ENCODE measurements at places on chromosomes 13 and 19.

- no peak for DNase-seq
Measured at GRCh38 chr19:4584670-4585460, 25.4 kb upstream of the SEMA6B start.

DNA sequence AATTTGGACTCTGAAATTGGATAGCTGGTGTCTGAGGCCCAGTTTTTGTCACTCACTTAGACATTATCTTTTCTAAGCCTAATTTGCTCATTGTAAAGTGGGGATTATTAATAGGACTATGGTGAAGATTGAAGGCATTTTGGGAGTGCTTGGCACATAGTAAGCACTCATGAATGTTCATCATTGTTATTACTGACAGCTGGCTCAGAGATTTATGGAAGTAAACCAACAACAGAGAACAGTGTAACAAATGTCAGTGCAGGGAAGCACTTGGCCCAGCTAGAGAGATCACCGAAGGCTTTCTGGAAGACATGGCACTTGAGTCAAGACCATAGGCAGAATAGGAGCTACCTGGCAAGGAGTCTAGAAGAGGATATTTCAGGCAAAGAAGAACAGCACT is 92.3 kb downstream of the RFC3 start:
- DNase-seq, result no peak

DNA sequence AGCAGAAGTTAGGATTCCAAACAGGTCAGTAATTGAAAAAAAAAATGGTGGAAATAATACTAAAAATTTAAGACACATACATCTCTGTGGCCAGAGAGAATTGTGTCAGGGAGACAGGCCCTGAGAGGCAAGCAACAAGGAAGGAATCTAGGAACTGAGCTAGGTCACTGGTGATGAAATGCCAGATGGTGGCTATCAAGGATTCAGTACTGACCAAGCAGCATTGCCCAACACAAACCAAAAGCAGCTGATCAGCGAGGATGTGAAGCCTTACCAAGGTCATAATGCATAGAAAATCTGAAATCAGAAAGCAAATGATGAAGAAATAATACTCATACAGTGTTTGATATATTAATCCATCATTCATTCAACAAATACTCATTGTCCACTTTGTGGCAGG is 905.0 kb downstream of the GPC5 start:
- DNase-seq, result no peak

DNA sequence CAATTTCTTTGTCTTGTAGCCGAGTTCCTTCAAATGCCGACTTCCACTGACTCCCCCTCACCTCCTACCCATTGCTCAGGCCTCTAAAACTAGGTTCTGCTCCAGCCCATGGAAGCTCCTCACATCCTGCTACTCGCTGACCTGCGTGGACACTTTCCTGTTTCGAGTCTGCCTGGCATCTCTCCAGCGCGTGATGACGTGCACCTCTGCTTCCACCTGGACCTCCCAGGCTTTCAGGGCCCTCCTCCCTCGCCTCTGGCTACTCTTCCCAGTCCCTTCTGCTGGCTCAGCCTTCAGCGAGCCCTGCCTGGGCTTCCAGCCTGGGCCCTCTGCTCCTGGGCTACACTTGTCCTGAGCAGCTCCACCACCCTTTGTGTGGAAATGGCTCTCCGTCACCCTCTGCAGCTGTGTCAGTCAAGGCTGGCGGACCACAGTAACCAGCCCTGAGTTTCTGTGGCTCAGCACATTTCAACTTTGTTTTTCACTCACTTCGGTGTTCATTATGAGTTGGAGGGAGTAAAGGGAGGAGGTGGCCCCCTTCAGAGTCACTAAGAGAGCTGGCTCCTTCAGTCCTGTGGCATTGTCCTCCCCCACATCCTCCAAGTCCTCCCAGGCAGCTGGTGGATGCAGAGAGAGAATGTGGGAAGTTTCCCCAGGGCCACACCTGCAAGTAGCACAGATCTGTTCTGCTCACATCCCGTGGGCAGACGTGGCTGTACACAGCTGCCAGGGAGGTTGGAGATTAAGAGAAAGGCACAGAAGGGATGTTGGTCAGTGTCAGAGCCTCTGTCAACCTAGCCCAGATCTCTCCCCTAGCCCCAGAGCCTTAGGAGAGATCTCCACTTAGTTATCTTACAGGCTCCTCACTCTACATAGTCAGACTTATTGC is 49.4 kb downstream of the SERP2 start:
- DNase-seq, result no peak

DNA sequence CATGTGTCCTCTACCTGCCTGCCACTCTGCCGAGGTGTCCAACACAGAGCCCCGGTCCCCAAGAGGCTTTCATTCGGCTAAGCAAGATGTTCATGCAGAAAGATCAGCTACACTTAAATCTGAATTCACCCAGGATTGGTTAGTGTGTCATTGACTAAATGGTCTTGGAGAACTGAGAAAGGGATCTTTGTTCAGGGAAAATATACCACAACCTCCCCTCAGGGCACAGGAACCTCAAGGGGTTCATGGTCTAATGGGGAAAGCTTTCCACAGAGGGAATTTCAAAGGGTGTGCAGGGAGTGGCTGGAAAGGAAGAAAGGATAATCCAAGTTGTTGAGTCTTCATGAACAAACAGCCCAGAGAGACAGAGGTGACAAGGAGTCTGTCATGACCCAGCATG is 14.4 kb upstream of the POP4 start:
- DNase-seq, result no peak

DNA sequence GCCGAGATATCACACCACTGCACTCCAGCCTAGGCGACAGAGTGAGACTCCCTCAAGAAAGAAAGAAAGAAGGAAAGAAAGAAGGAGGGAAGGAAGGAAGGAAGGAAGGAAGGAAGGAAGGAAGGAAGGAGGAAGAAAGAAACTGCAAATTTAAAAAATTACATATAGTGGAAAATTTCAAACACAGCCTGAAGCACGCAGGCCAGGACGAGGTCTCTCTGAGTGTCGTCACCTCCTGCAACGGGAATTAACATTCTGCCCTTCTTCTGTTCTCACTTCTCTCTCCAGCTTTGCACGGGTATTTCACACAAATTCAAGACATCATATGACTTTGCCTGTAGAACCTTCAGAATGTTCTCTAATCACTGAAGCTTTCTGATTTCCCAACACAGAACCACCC is 108.2 kb downstream of the GNG7 start:
- no peak for DNase-seq

GRCh38 chr19:33630880-33631608 is 9.3 kb downstream of the CHST8 start:
- DNase-seq, result no peak

DNA sequence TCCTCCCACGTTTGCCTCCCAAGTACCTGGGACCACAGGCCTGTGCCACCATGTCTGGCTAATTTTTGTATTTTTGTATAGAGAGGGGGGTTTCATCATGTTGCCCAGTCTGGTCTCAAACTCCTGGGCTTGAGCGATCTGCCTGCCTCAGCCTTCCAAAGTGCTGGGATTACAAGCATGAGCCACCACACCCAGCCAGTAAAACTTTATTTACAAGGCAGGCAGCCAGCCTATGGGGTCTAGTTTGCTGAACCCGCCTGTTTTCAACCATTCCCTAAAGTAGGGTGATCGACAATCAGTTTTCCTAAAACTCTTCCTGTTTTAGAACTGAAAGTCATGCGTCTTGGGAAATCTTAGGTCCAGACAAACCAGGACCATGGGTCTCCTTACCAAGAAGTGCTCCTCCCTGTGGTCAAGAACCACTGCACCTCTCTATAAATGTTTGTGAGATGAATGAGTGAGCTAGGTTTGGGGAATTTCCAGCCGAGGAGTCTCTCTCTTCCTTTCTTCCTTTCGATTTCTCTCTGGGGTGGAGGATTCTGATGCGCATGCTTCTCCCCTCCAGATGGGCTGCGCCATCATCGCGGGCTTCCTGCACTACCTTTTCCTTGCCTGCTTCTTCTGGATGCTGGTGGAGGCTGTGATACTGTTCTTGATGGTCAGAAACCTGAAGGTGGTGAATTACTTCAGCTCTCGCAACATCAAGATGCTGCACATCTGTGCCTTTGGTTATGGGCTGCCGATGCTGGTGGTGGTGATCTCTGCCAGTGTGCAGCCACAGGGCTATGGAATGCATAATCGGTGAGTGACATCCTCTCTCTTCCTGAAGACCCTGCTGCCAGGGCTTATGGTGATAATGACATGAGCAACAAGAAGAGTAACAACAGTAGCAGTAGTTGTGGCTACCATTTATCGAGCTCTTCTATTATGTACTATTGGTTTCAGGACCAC is 38.7 kb downstream of the ADGRE1 start:
- DNase-seq, result no peak

DNA sequence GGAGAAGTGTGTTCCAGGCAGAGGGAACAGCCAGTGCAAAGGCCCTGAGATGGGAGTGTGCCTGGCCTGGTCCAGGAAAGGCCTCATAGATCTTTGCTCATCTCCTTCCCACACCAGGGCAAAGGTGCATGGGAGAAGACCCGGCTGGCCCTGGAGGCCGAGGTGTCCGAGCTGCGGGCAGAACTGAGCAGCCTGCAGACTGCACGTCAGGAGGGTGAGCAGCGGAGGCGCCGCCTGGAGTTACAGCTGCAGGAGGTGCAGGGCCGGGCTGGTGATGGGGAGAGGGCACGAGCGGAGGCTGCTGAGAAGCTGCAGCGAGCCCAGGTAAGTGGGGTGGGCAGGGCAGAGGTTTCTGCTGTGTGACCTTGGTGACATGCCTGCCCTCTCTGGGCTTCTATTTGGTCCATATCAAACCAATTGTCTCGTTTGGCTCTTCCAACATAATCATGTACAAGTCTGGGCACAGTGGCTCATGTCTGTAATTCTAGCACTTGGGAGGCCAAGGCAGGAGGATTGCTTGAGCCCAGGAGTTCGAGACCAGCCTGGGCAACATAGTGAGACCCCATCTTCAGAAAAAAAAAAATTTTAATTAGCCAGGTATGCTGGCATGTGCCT is 51.1 kb downstream of the KCNC3 start:
- DNase-seq, result no peak

GRCh38 chr13:108056278-108056677 is 159.1 kb downstream of the LIG4 start:
- no peak for DNase-seq

- no peak for DNase-seq
Measured at GRCh38 chr19:15317392-15318071, 14.8 kb downstream of the BRD4 start.

- DNase-seq, result no peak
Measured at GRCh38 chr19:3149526-3150505, 14.0 kb downstream of the GNA15 start.

- DNase-seq, result no peak
Measured at GRCh38 chr13:95926231-95926630, 127.0 kb downstream of the UGGT2 start.

DNA sequence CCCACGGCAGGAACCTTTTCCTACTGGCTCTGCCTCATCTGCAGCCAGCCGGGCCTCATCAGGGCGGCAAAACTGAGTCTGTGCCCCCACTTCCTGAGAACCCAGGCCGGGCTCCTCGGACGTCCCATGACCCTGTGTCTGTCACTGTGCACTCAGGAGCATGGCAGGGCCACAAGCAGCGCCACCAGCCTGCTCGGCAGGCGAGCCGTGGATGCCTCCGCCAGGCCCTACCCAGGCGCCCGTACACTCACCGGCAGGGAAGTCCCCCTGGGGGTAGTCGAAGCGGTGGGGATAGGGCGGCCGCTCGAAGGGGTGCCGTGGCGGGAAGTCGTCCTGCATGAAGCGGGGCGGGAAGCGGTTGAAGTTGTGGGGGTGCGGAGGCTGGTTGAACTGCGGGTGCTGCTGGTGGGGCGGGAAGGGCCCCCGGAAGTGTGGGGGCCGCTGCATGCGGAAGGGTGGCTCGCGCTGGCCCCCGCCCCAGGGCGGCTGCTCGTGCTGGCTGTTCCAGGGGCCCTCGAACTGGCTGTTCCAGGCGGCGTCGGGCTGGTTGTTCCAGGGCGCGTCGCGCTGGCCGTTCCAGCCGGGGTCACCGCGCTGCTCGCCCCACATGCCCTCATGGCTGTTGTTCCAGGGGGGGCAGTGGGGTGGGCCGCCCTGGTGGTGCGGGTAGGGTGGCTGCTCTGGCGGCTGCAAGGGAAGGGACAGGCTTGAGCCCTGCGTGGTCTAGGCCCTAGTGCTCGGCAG is 17.1 kb downstream of the CHERP start:
- DNase-seq, result no peak

- no peak for DNase-seq
Measured at GRCh38 chr19:16066611-16067104, 9.6 kb upstream of the TPM4 start.

- DNase-seq, result no peak
Measured at GRCh38 chr13:79194272-79194671, 211.8 kb downstream of the RBM26 start.

DNA sequence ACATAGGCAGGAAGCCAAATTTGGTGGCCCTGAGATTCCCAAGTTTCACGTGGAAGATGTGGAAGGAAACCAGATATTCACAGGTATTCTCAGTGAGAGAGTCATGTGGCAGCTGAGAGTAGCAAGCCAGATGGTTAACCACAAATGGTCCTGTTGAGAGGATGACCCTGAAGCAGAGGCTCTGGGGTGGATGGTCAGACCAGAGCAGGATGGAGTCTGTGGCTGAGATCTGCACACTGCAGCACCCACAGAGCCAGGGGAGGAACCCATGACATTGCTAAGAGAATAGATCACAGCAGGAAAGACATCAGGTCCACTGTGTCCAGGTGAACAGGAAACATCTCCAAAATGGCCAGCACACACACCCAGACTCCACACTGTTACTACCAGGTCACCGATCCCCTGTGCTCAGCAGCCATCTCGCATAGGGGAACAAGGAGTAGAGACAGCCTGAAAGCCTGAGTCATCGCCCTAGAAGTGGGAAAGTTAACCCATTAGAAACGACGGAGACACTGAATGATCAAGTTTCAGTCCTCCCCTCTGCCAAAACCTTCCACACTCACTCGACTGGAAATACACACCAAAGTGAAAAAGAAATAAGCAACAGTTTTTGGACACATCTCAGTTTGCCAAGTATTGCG is 160.0 kb downstream of the RBM26 start:
- no peak for DNase-seq

DNA sequence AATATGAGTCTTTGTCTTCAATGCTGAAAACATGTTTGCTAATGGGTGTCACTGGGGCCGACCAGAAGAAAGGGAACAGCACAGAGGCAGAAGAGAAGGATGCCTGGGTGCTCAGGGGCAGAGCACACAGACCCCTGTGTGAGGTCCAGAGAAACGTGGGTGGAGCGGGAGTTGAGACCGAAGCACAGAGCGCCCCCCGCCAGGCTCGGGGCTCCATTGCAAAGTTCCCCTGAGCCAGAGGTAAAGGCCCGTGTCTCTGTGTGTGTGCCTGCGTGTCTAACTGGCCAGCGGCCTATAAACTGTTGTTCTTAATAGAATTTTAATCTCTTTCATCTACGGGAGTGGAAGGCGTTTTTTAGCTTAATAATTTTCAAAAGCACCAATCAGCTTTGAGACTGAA is 343.1 kb downstream of the TEX29 start:
- DNase-seq, result no peak

DNA sequence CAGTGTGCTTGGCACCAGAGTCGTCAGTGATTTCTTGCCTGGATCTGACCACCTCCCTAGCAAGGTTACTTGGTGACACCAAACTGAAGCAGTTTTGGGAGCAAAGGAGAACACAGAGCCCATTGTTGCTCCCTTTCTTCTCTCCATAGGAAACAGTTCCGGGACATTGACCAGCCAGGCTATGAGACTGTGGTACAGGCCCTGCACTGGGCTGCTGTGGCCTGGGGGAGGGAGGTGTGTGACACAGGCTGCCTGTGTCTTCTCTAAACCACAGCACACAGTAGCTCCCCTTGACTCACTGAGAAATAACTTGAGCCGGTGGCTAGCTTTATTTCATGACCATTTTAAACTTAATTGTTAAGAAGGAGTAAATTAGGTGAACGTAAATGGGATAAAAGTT is 214.8 kb upstream of the UBL3 start:
- DNase-seq, result no peak

- no peak for DNase-seq
Measured at GRCh38 chr13:108680011-108680410, 50.6 kb downstream of the MYO16 start.

- no peak for DNase-seq
Measured at GRCh38 chr13:36915106-36915505, 4.9 kb downstream of the SMAD9 start.

All from smooth muscle cell of the brain vasculature (primary cell).